NCI-H1436 treated with DMSO at 0.1 percent for 48 hours (cell line): ENCODE measurements at places on chromosomes 11 and 22.

- DNase-seq = no peak
These were observed 52.6 kb downstream of the TENM4 start for GRCh38 chr11:79388201-79388600.

- no peak for DNase-seq
These were observed 34.6 kb upstream of the ARFGAP3 start for GRCh38 chr22:42891696-42892095.

DNA sequence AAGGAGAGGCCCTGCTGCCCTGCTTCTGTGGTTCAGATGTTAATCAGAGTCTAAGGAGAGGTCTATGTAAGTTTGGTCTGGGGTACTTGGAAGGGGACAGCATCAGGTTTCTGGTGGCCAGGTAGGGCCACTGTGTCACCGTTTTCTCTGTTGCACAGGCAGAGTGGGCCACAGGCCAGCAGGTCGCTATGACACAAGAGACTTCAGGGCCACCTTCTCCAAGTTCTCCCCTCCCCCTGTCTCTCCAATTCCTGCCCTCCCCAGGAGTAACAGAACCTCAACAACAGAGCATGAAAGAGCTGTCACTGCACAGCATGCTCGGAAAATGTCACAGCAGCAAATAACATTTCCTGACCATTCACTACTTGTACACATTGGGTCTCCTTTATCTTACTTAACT is 58.6 kb downstream of the MPPED2 start:
- DNase-seq = no peak

- DNase-seq = no peak
These were observed 99.7 kb upstream of the SYT13 start for GRCh38 chr11:45385844-45386243.

DNA sequence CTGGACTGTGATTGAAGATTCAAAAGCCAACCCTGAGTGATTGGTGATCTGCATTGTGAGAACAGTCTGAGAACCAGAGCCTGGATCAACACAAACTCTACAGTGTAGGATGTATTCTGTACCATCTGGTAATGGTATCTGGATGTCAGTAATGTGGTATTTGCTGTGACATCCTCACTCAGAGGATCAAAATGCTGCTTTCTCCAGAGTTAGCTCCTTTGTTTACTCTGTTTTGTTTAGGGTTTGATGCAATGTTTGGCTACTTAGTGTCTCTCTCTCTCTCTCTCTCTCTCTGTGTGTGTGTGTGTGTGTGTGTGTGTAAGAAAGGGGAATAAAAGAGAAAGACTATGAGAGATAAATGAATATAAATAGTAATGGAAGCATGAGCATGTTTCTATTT is 24.3 kb downstream of the CASP4 start:
- no peak for DNase-seq

DNA sequence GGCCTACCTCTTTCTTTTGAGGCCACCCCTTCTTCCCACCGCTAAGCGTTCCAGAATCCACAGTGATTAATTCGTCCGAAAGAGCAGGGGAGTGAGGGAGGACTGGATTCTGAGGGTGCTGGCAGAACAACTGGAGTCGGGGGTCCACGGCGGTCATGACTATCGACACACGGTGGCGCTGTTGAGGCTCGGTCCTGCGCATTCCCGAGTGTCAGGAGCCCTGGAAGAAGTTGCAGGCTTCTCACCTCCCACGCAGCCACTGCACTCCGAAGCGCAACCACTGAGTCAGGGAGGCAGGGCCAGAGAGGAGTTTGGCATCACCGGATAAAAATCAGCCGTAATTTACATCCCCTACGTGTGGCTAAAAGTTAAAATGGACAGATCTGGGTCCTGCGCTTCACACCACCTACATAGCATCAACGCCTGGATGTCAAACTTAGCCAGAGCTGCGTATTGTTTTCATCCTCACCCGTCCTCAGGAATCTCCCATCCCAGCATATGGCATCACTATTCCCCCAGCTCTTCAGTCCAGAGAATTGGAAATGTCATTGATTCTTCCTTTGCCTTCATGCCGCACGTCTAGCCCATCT is 10.7 kb upstream of the CTSF start:
- DNase-seq = no peak

GRCh38 chr11:73334384-73335203 is 26.5 kb downstream of the ARHGEF17 start:
- no peak for DNase-seq

DNA sequence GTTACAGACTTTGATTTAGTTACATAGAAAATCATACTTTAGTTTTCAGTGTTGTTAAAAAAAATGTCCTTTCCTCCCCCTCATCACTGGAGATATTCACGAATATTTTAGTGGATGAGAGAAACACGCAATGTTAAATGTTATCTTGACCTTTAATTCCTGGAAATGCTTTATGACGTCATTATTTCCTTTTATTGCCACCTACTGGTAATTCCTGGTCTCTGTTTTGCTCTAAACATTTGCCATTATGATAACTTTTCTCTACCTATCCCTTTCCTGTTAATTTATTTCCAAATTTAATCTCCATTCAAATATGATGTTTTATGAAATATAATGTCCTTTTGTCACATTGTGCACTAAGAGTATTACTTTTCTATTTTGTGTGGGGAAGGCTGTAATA is 770.6 kb downstream of the FAM181B start:
- DNase-seq = no peak

DNA sequence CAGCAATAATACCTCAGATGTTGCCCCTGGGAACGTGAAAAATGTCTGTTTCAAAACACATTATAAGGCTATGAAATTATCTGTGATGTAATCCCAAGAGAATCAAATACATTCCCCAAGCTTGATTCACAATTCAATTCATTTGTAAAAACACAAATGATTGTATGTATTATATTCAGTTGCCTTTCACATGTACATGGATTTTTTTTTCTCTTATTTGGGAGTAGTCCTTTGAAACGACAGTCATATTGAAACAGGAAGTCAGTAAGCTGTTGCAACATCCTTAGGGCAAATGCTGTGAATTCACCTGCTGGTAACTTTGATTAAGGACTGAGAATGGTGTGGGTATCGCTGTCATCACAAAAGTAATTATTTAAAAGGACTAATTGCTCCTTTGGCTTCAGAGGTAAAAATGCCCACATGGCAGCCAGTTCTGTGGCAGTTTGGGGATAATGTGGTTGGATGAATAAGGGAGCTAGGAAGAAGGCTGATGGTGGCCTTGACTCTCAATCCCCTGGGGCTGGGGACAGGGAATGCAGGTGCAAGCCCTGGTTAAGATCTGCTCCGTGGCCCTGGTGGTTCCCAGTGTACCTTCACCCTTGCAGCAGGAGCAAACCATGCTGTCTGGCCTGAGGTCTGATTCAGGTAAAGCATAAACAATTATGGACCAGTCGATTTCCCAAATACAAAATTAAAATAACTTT is 13.2 kb downstream of the EHF start:
- DNase-seq = no peak
